ENCODE measurements at places on chromosomes 3 and 15.

GRCh38 chr15:33955945-33956344 lies 12.4 kb upstream of the CHRM5 start:
- H3K36me3 ChIP-seq = no peaks in the 10 kb centered on the region
- H3K27ac ChIP-seq = no peak overlapping the region
- no peaks in the 10 kb centered on the region for H3K27me3 ChIP-seq
- no peak overlapping the region for H3K4me3 ChIP-seq
- H3K4me1 ChIP-seq = no peaks in the 10 kb centered on the region

GRCh38 chr3:175989161-175989560 lies 1130.0 kb downstream of the NAALADL2 start:
- no peak overlapping the region for H3K4me3 ChIP-seq
- no peaks in the 10 kb centered on the region for H3K4me1 ChIP-seq
- DNase-seq = no peak

DNA sequence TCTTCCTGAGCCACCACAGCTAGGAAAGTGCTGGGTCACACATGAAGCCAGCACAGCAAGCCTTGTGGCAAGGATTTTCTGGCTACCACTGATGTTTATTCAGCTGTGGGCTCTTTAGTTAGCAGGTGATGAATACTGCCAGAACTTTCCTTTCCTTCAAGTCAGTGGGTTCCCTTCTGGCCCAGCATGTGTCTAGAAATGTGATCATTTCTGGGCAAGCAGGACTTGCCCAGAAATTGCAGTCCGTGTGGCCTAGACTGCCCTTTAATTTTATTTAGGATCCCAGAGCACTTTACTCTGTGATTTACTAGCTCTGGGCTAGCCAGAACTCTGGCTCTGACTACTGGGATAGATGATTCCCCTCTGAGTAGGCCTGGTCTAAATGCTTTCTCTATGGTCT lies 397.5 kb downstream of the ZIC4 start:
- no peaks in the 10 kb centered on the region for H3K27me3 ChIP-seq
- no peaks in the 10 kb centered on the region for H3K36me3 ChIP-seq

DNA sequence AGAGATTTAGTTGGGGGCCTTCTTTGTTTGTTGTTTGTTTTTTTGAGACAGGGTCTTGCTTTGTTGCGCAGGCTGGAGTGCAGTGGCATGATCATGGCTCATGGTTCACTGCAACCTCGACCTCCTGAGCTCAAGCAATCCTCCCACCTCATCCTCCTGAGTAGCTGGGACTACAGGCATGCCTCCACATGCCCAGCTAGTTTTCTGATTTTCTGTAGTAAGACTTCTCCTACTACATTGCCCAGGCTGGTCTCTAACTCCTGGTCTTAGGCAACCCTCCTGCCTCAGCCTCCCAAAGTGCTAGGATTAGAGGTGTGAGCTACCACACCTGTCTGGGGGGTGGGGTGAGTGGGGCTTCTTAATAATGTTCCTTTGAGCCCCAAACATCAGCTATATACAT lies 148.3 kb upstream of the ADAMTS9 start:
- no peak for DNase-seq
- H3K27me3 ChIP-seq = no peaks in the 10 kb centered on the region
- no peak overlapping the region for H3K27ac ChIP-seq
- no peaks in the 10 kb centered on the region for H3K4me1 ChIP-seq
- H3K4me3 ChIP-seq = no peak overlapping the region

All from effector memory CD8-positive, alpha-beta T cell (primary cell).